ENCODE measurements at places on chromosomes 7 and 10.
A peak's percentile ranks its signal among the peaks of the same experiment; 100 is the strongest.

DNA sequence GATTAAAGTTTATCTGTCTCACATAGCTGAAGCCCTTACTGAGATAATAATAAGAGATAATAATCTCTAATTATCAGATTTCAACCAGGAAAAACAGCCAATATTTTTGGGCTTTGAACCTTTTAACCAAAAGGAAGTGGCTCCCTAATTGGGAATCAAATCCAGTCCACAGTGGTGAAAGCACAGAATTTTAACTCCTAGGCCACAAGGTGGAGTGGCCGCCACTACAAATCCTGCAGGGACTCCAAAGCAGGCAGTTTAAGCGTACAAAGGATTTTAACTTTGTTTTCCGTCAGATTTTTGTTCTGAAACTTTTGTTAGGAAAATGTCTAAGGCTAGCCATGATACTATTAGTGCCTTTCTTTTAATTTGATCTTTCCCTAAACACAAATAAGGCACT, 99.6 kb upstream of the CCNY start:
- no peak for DNase-seq

GRCh38 chr10:77274046-77274795, 363.4 kb downstream of the KCNMA1 start:
- no peak for DNase-seq

- no peak for DNase-seq
Observed at GRCh38 chr10:98296524-98296923, 28.5 kb upstream of the LOXL4 start.

GRCh38 chr10:95122736-95123135, 53.4 kb upstream of the CYP2C8 start:
- no peak for DNase-seq

- DNase-seq, result no peak
Observed at GRCh38 chr10:57898231-57898630, 369.5 kb downstream of the IPMK start.

DNA sequence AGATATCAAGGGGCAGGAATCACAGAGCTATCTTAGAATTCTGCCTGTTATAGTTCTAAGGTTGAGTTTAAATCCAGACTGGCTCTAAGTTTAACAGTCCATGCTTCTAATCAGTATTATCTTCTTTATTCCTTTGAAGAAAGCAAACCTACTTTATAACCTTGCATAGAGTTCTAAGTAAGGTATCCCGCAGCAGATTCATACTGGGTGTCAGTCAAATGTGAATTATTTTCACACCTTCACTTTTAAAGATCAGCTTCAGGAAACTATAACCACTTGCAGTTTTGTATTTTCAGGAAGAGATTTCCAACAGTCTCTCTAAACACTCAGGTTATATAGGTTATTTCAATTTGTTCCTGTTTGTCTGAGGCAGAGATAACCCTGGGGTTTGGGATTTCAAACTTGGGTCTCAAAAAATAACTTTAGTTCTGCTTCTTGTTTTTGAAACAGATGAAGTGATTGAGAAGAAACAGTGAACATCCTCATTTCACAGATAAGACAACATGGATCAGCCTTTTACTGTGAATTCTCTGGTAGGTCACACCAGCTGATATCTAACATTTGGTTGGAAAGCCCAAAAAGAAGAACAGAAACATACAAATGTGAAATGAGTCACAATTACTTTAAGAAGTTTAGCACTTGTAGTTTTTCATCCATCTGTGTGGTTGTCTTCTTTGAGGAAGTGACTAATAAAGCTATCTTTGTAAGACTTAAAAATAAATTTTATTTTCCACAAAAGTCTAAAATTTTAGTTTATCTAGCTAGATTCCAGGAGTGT, 21.4 kb downstream of the STAMBPL1 start:
- DNase-seq, result peak; percentile 61

All from inflammatory macrophage (primary cell).